ENCODE measurements at places on chromosomes 2 and 18. TPM values are rescaled to one million over a fixed set of nuclear protein-coding genes. Genes with fewer than 3 reads are reported as not detected.

DNA sequence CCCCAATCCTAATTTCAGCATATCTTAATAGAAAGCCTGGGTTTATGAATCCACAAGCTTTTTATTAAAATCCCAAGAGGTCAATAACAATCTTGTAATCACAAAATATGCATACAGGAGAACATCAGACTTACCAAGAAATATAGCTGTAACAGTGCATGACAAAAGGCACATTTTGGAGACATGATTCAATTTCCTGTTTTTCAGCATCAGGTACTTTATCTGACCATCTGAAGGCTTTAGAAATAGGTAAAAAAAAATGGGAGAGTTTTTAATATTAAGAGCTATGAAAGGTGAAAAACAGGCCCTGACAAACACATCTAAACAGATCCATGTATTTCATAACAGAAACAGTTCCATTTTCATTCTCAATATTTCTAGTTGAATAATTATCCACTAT lies 89.9 kb upstream of the EFEMP1 start:
- H3K4me1 ChIP-seq, result peaks cover 17% of the 10 kb centered on the region
- no peak overlapping the region for H3K4me3 ChIP-seq
- no peak overlapping the region for H3K27ac ChIP-seq
- H3K27me3 ChIP-seq, result no peaks in the 10 kb centered on the region
- no peaks in the 10 kb centered on the region for H3K36me3 ChIP-seq
- DNase-seq, result no peak

Gene ITGA4
- polyA plus RNA-seq, result 0.60 TPM

- H3K4me3 ChIP-seq, result no peak overlapping the region
- H3K27ac ChIP-seq, result no peak overlapping the region
- H3K36me3 ChIP-seq, result no peaks in the 10 kb centered on the region
- DNase-seq, result no peak
- no peaks in the 10 kb centered on the region for H3K27me3 ChIP-seq
Observed at GRCh38 chr2:2523461-2524347, 192.6 kb upstream of the MYT1L start.

DNA sequence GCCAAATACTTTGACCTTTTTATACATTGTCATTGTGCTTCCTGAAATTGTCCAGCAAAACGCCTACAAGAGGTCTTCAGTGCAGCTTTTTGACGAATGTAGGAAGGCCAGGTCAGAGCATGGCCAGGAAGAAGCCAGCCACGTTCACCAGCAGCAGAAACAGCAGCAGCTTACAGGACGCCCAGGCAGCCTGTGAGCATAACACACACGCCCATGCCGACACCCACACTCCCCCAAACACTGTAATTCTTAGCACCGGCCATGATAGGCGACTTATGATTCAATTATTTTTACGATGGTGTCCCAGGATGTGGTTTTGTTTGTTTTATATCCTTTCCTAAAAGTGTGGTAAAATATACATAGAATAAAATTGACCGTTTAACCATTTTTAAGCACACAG lies 249.1 kb upstream of the SALL3 start:
- no peaks in the 10 kb centered on the region for H3K36me3 ChIP-seq
- no peak for DNase-seq
- H3K27me3 ChIP-seq, result no peaks in the 10 kb centered on the region
- H3K4me1 ChIP-seq, result no peaks in the 10 kb centered on the region
- no peak overlapping the region for H3K4me3 ChIP-seq

- H3K27ac ChIP-seq, result no peak overlapping the region
- H3K4me1 ChIP-seq, result no peaks in the 10 kb centered on the region
- H3K27me3 ChIP-seq, result no peaks in the 10 kb centered on the region
- H3K36me3 ChIP-seq, result no peaks in the 10 kb centered on the region
- no peak overlapping the region for H3K4me3 ChIP-seq
Observed at GRCh38 chr2:129813404-129813803, 166.1 kb upstream of the RAB6C start.

DNA sequence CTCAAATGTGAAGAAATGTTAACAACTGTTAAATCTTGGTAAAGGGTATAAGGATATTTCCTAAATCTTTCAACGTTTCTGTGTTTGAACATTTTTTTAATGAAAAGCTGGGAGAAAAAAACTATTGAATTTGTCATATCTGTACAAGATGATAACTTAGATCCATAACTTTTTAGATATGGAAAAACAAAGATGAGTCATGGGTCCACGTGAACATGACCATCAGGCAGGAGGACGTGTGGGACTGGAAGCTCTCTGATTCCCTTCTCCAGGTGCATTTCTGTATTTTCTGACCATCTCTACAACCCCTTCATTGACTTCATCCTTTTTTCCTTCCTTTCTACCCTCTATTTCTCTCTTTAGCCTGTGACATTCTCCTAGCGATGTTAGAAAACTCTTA lies 141.6 kb downstream of the DHRS9 start:
- no peak overlapping the region for H3K27ac ChIP-seq
- H3K27me3 ChIP-seq, result no peaks in the 10 kb centered on the region
- no peaks in the 10 kb centered on the region for H3K4me1 ChIP-seq
- DNase-seq, result no peak
- H3K4me3 ChIP-seq, result no peak overlapping the region

- no peak overlapping the region for H3K4me3 ChIP-seq
- H3K27me3 ChIP-seq, result no peaks in the 10 kb centered on the region
- H3K4me1 ChIP-seq, result peaks cover 3% of the 10 kb centered on the region
- H3K27ac ChIP-seq, result 0 out of 2 replicates have a peak overlapping the region, but pooled peaks have one; percentile 23
- DNase-seq, result no peak
- peaks cover 12% of the 10 kb centered on the region for H3K36me3 ChIP-seq
Observed at GRCh38 chr2:121471532-121472469, 58.9 kb upstream of the RNU4ATAC start.

Gene SPHKAP
- 0.02 TPM for polyA plus RNA-seq
